Stimulated activated CD4-positive, alpha-beta T cell treated with anti-CD3 and anti-CD28 coated beads, Interleukin-4, amount 100 ng/mL, for 1 hour (primary cell): ENCODE measurements at places on chromosomes 3 and 15.

DNA sequence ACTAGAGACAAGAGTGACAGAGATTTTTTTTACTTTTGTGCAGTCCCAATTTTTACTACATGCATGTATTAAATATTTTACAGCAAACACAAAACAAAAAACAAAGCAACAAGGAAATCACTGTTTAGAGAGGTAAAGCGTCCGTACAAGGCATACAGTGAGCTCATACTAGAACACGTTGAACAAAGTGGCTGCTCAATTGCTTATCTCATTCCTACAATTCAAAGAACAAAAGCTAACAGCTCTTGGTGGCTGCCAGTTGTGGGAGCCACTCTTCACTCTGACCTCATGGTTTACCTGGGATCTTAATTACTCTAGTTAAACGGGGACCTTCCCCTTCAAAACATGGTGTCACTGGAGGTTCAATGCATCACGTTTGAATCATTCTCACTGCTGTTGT, 7.6 kb upstream of the ARHGEF26 start:
- no peak for DNase-seq

DNA sequence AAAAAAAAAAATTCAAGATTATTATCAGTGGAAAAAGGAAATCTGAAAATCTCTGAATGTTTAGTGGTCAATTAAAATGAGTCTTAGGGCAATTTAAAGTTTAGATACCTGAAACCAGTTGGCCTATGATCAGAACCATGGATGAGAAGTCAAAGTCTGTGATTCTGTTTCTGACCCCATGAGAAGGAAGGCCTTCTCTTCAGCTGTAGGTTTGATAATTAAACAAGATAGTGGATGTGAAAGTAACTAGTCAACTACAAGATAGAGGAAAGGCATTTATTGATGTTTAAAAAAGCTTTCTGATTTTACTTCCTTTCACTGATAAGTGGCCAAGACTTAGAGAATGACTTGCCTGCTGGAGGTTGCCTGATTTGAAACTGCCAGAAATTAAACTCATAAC, 8.7 kb downstream of the PLS1 start:
- no peak for DNase-seq

- DNase-seq, result no peak
Observed at GRCh38 chr3:150936693-150937092, 31.5 kb upstream of the MINDY4B start.

DNA sequence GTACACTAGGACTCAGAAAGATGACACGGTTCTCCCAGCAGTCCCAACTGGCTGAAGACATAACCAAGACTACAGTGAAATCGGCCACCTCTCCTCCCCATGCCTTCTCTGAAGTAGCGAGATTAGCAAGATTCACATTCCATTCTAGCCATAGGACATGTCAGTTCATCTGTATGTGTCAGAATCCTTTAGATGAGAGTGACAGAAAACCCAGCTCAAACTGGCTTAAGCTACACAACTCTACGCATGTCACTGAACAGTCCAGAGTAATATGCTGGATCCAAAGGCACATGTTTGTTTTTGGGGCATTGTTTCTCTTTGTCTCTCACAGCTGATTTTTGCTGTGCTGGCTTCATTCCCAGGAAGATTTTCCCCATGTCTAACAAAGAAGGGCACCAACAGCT, 75.8 kb downstream of the RARB start:
- no peak for DNase-seq

DNA sequence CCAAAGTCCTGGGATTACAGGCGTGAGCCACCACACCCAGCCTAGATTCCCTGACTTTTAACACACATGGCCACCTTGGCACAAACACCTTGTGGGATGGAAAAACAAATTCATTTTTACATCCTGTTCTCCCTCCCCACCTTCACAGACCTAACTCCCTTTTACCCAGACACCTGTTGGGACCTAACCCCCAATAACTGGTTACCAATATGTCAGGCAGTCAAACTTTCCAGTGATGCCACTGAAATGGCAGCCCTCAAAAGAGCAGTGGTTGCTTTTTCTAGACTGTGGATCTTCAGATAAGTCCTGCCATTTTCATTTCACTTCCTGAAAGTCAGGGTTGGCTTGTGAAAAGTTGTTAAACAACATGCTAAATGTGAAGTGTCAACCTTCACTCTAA, 34.9 kb downstream of the SIN3A start:
- no peak for DNase-seq

GRCh38 chr3:36941658-36942057, 3.2 kb downstream of the TRANK1 start:
- DNase-seq, result no peak

DNA sequence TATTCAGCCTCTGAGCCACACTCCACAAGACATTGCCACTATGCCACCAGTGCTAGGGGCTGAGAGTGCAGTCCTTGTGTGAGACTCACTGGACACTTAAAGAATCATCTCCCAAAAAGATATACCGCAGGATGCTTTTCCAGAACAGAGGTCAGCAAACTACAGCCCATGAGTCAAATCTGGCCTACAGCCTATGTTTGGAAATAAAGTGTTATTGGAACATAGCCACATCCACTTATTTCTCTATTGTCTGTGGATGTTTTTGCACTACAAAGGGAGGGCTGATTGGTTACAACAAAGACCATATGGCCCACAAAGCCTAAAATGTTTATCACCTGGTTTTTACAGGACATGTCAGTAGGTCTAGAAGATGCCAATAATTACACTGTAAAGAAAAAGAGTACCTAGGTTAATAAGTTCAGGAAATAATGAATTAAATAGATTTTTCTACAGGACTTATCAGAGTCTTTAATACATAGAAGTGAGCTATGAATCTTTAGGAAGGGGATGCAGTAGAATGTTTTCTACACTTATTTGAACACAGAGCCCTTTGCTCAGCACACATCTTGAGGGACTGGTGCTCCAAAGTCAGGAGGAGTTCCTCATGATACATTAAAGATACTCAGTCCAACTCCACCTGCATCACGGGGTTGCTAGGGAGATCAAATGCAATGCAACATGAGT, 26.3 kb downstream of the SRGAP3 start:
- no peak for DNase-seq

GRCh38 chr15:92638709-92639365, 16.7 kb downstream of the FAM174B start:
- DNase-seq, result no peak

DNA sequence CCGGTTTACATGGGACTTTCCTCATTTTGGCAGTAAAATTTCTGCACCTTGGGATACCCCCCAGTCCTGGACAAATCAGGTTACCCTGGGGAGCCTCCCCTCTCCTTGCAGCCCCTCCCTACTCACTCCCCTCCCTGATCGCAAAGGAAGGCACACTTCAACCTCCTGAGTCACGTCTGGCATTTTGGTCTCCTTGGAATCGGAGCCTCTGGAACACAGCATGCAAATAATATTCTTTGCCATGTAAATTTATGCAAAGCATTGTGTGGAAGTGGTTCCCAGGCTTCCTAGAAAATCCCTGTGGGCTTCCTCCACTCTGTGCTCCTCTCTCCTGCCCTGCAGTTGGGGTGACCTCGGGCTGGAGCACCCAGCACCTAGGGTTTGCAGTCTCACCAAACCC, 11.6 kb downstream of the SCN5A start:
- no peak for DNase-seq

GRCh38 chr15:67501177-67501835, 19.6 kb upstream of the C15orf61 start:
- no peak for DNase-seq

- peak; percentile 25 for DNase-seq
Observed at GRCh38 chr15:44788748-44789147, 52.4 kb downstream of the TRIM69 start.

DNA sequence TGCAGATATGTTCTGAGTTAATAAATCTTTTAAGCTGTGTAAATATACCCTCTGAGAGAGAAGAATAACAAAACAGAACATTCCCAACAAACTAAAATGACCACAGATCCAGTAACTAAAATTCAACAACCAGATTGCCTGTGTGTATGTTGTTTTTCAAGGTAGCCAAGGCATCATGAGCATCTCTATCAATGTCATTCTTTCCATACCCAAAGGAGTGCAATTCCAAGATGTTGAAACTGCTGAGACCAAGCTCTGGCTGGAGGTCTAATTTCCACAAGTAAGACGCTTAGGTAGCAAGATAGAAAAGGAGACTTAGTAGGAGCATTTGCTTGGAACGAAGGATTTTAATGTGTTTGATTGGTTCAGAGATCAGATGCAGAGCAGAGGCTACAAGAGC, 276.3 kb downstream of the RBMS3 start:
- no peak for DNase-seq

GRCh38 chr15:52733696-52734255, 54.6 kb upstream of the ATOSA start:
- DNase-seq, result no peak

GRCh38 chr15:65517866-65518207, 348 bp upstream of the DPP8 start:
- DNase-seq, result no peak

GRCh38 chr3:55244247-55244646, 242.9 kb downstream of the WNT5A start:
- DNase-seq, result no peak

GRCh38 chr3:35291471-35292236, 347.7 kb upstream of the ARPP21 start:
- no peak for DNase-seq

- no peak for DNase-seq
Observed at GRCh38 chr3:126873416-126873815, 109.5 kb upstream of the PLXNA1 start.

GRCh38 chr15:63238796-63239195, 38.6 kb upstream of the APH1B start:
- DNase-seq, result no peak

GRCh38 chr3:16286161-16286560, 21.1 kb downstream of the OXNAD1 start:
- peak; percentile 63 for DNase-seq

DNA sequence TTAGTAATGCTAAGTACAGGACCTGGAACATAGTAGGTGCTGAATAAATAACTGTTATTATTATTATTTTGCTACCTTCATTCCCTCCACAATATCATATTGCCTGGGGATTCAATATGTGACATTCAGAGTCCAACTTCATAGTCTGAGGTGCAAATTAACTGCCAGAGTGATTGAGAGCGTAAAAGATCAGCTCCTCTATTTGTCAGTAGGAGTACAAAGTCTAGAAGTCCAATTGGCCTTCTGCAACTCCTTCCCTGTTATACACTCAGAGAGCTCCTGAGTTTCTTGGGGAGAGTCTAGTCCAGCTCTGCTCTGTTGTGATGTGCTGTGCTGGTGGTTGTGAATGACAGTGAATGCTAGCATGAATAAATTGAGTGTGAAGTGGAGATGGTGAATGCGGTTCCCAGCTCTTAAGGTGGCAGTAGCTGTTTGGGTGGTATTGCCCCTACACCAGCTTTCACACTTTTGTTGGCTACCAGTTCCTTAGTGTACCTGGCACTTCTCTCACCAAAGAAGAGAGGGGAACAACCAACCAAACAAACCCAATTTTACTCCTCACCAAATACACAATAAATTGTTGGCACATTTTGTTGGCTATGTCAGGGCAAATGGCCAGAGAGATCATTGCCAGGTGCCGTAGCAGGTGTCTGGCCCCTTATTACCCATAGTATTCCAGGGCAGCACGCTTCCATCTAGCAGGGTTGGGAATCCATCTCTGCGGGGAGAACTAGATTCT, 270.1 kb upstream of the TBL1XR1 start:
- no peak for DNase-seq

DNA sequence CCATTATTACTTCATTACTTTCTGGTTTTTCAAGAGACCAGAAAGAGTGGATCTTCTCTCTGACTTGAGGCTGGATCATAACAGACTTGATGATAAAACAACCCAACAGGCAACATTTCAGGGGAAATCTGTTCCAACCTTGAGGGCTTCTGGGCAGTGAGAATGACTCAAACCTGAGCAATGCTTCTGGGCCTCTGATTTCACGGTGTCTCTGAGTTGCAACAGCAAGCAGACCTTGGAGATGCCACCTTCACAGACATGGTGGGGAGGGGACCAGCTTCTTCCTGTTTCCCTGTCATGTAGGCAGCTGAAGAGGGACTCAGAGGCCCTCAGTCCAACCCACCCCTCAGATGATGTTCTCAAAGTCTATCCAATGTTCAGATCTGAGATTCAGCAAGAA, 104.0 kb downstream of the ABHD5 start:
- DNase-seq, result no peak

- no peak for DNase-seq
Observed at GRCh38 chr3:42276141-42277132, 10.5 kb upstream of the CCK start.

DNA sequence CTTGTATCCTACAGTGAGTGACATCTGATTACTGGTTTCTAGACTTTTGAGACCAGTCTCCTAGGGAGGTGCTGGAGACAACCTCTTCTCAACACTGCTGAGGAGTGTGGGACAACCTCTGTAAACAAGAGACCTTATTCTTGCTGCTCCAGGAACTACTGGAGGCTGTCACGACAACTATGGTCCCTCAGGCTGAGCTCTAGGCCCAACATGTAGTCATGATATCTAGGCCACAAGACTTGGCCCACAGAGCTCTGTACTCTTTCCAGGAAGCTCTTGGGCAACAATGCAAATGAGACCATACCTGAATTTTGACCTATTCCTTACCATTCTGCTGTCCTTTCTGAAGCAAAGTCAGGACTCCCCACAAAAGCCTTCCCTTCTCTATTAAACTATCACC, 24.3 kb upstream of the HEG1 start:
- no peak for DNase-seq

GRCh38 chr15:22954326-22954725, 25.8 kb downstream of the CYFIP1 start:
- no peak for DNase-seq

DNA sequence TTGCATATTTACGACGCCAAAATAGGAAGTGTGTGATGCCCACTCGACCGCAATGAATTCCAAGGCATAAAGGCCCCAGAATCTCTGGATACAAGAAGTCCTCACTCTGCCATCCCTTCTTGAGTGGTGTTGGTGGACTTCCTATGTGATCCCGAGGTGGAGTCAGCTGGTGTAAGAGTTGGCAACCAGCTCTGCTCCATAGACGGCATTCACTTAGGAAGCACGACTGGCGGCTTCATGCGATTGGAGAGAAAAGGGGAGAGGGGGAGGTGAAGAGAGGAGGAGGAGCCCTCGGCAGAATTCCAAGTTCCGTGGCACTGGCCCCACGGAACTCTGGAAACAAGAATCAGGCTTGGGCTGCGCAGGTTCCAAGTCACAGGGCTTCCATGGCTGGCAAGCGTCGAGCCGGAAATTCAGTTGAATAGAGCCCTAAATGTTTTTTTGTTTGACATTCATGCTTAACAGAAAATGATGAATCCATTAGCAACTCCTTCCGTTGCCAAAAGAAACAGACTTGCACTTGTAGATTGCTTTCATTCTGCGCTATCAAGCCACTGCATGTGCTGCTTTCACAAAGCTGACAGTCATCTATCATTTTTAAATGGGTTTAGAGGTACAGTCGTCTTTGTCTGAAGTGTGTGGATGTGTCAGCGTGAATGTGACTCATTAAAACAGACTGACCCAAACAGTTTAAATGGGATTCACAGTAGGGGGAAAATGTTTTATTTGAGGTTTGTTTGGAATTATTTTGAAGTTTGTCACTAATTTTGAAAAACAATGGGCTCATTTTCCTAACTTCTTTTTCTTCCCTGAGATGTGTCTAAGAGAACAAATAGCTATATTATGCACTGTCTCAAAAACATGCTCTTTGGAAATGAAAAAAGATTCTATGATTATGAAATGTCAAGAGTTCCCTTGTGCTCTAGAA, 428.3 kb upstream of the ATP11B start:
- no peak for DNase-seq
